Aorta (tissue), 5 donors: ENCODE measurements at places on chromosomes 5 and 9. TPM values are rescaled to one million over a fixed set of nuclear protein-coding genes. Genes with fewer than 3 reads are reported as not detected.

DNA sequence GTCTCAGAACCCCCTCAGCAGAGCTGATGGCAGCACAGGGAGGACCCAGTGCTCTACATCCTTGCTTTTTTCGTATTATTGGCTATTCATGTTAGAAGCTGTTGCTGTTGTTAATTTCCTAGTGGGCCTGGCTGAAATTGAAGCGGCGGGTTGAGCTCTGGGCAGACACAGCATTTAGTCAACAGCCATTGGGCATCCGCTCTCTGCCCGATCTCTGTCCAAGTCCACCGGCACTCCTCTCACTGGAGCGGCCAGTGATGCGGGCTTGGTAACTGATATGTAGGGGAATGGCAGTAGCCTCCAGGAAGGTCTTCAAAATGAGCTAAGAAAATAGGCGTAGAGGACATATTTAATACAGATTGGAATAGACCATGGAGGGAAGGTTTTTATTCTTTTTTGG lies 1.3 kb upstream of the GARNL3 start:
- peaks cover 6% of the 10 kb centered on the region for H3K4me1 ChIP-seq
- H3K27me3 ChIP-seq: no peaks in the 10 kb centered on the region
- no peaks in the 10 kb centered on the region for H3K36me3 ChIP-seq
- DNase-seq: no peak

- H3K4me1 ChIP-seq: peaks cover 10% of the 10 kb centered on the region
- no peaks in the 10 kb centered on the region for H3K27me3 ChIP-seq
- H3K4me3 ChIP-seq: no peak overlapping the region
- H3K27ac ChIP-seq: no peak overlapping the region
- no peaks in the 10 kb centered on the region for H3K36me3 ChIP-seq
Observed at GRCh38 chr5:143338658-143339366, 64.7 kb downstream of the NR3C1 start.

GRCh38 chr5:132388244-132389050 lies 18.9 kb downstream of the SLC22A5 start:
- no peak for DNase-seq
- peak overlapping the region; percentile 96 for H3K27ac ChIP-seq

- no peaks in the 10 kb centered on the region for H3K36me3 ChIP-seq
- H3K27me3 ChIP-seq: no peaks in the 10 kb centered on the region
- no peak overlapping the region for H3K4me3 ChIP-seq
- DNase-seq: no peak
Observed at GRCh38 chr5:139794067-139794846, 1.4 kb upstream of the PSD2 start.

- H3K4me1 ChIP-seq: no peaks in the 10 kb centered on the region
- H3K27ac ChIP-seq: no peak overlapping the region
- no peaks in the 10 kb centered on the region for H3K36me3 ChIP-seq
- no peaks in the 10 kb centered on the region for H3K27me3 ChIP-seq
- DNase-seq: peak; percentile 58
Observed at GRCh38 chr5:180470966-180471582, 23.1 kb upstream of the CNOT6 start.

- H3K4me3 ChIP-seq: no peak overlapping the region
- no peak overlapping the region for H3K27ac ChIP-seq
- H3K36me3 ChIP-seq: no peaks in the 10 kb centered on the region
- H3K27me3 ChIP-seq: no peaks in the 10 kb centered on the region
- no peaks in the 10 kb centered on the region for H3K4me1 ChIP-seq
Observed at GRCh38 chr9:378263-378662, 163.6 kb downstream of the DOCK8 start.

GRCh38 chr5:155783246-155783645 lies 543.7 kb upstream of the SGCD start:
- DNase-seq: no peak
- no peaks in the 10 kb centered on the region for H3K4me1 ChIP-seq
- no peaks in the 10 kb centered on the region for H3K36me3 ChIP-seq
- H3K27me3 ChIP-seq: no peaks in the 10 kb centered on the region

GRCh38 chr9:9961487-9961886 lies 651.3 kb downstream of the PTPRD start:
- no peak overlapping the region for H3K4me3 ChIP-seq
- no peak for DNase-seq
- H3K36me3 ChIP-seq: no peaks in the 10 kb centered on the region

DNA sequence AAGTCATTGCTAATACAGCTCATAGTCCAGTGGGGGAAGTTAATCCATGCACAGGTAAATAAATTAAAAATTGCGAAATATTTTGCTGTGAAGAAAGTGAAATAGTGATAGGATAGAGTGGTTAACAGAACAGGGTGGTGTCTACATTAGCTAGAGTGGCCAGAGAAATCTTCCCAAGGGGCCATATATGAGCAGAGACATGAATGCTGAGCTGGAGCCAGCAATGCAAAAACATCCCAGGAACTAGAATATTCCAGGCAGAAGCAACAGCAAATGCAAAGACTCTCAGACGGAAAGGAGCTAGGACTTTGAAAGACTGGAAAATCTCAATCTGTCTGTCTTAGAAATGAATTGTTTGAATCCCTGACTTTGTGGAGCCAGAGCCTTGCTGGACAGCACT lies 1221.6 kb downstream of the MAT2B start:
- no peaks in the 10 kb centered on the region for H3K36me3 ChIP-seq
- H3K27me3 ChIP-seq: no peaks in the 10 kb centered on the region
- DNase-seq: no peak
- no peak overlapping the region for H3K27ac ChIP-seq

DNA sequence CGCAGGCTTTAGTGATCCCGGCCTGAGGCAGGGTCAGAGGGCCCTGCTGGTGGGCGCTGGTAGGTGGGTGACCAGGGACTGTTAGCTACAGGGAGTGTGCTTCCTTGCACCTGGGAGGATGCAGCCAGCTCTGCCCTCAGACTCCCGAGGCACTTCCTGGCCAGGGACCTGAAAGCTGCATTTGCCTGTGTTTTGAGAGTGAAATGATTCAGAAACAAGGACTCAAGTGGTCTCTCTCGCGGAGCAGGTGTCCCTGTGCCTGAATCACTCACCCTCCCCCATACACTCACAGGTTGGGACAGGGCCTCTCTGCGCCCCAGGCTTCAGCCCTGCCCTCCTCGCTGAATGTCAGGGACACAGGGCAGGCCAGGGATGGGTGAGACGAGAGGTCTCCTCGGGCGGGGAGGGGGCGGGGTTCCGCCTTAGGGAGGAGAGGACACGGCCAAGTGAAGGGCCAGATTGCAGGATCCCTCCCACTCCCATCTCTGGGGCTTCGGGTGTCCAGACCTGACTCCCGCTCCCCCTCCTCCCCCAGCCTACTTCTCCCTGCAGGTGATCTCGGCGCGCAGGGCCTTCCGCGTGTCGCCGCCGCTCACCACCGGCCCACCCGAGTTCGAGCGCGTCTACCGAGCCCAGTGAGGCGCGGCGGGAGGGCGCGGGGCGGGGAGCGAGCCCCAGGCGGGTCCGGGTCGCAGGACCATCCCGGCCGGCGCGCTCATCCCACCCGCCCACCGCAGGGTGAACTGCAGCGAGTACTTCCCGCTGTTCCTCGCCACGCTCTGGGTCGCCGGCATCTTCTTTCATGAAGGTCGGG lies 1.5 kb downstream of the LTC4S start:
- no peaks in the 10 kb centered on the region for H3K27me3 ChIP-seq
- peak; percentile 55 for DNase-seq
- H3K36me3 ChIP-seq: no peaks in the 10 kb centered on the region

- no peaks in the 10 kb centered on the region for H3K27me3 ChIP-seq
- H3K4me3 ChIP-seq: no peak overlapping the region
- H3K4me1 ChIP-seq: no peaks in the 10 kb centered on the region
- no peak overlapping the region for H3K27ac ChIP-seq
Observed at GRCh38 chr9:138022121-138022741, 144.6 kb downstream of the CACNA1B start.

- H3K36me3 ChIP-seq: no peaks in the 10 kb centered on the region
- no peak overlapping the region for H3K4me3 ChIP-seq
- DNase-seq: no peak
Observed at GRCh38 chr5:41517909-41518308, 7.5 kb upstream of the PLCXD3 start.

DNA sequence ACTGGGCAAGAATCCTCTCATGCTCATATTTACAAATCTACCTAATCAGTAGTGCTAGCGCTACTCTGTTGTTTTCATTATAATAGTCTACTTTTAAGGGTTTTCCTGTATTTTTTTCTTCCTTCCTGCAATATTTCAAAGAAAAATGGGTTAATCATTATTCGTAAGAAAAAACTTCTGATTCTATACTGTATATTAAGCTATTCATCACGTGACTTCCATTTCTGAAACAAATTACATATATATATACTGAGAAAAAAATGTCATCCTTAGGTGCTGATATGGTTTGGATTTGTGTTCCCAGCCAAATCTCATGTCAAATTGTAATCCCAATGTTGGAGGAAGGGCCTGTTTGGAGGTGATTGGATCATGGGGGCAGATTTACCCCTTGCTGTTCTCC lies 197.0 kb downstream of the FBXL17 start:
- no peaks in the 10 kb centered on the region for H3K36me3 ChIP-seq
- DNase-seq: no peak
- peaks cover 3% of the 10 kb centered on the region for H3K4me1 ChIP-seq
- H3K27ac ChIP-seq: no peak overlapping the region
- no peak overlapping the region for H3K4me3 ChIP-seq

GRCh38 chr5:136047858-136048257 lies 19.1 kb downstream of the TGFBI start:
- no peak overlapping the region for H3K27ac ChIP-seq
- peaks cover 6% of the 10 kb centered on the region for H3K36me3 ChIP-seq
- no peaks in the 10 kb centered on the region for H3K27me3 ChIP-seq
- H3K4me3 ChIP-seq: no peak overlapping the region
- peak; percentile 76 for DNase-seq

DNA sequence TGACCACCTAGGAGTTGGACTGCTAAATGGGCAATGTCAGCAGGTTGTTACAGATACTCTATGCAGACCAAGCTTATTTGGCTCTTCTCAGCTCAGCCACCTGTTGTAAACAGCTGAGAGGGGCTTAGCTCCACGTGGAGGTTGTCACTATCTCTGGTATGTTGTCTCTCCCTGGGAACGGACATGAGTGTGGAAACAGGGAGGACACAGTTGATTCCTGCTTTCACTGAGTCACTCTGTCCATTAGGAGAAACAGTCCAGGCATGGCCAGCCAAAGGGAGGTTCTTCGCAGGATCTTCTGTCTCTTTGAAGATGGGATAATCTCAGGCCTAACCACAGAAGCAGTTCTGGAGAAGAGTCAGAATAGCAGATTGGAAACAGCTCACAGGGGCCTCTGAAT lies 121.2 kb downstream of the PALM2AKAP2 start:
- peaks cover 2% of the 10 kb centered on the region for H3K4me1 ChIP-seq
- no peak overlapping the region for H3K4me3 ChIP-seq
- DNase-seq: no peak

- H3K27me3 ChIP-seq: no peaks in the 10 kb centered on the region
- no peak for DNase-seq
- H3K4me1 ChIP-seq: no peaks in the 10 kb centered on the region
- H3K4me3 ChIP-seq: no peak overlapping the region
Observed at GRCh38 chr9:28735738-28736342, 1162.6 kb upstream of the C9orf72 start.

GRCh38 chr9:117494401-117495090 lies 79.7 kb upstream of the ASTN2 start:
- no peaks in the 10 kb centered on the region for H3K27me3 ChIP-seq
- H3K36me3 ChIP-seq: no peaks in the 10 kb centered on the region
- no peak overlapping the region for H3K27ac ChIP-seq

GRCh38 chr5:53110156-53110555 lies 599 bp upstream of the MOCS2 start:
- H3K4me3 ChIP-seq: peak overlapping the region; percentile 68
- H3K4me1 ChIP-seq: peaks cover 4% of the 10 kb centered on the region
- no peak overlapping the region for H3K27ac ChIP-seq

- peaks cover 2% of the 10 kb centered on the region for H3K4me1 ChIP-seq
- no peak overlapping the region for H3K4me3 ChIP-seq
- no peaks in the 10 kb centered on the region for H3K27me3 ChIP-seq
- no peak for DNase-seq
- H3K27ac ChIP-seq: no peak overlapping the region
Observed at GRCh38 chr5:158463938-158464337, 605.0 kb upstream of the CLINT1 start.

GRCh38 chr5:176817841-176818377 lies 7.5 kb downstream of the UNC5A start:
- no peaks in the 10 kb centered on the region for H3K36me3 ChIP-seq
- no peaks in the 10 kb centered on the region for H3K4me1 ChIP-seq
- H3K27me3 ChIP-seq: no peaks in the 10 kb centered on the region
- H3K4me3 ChIP-seq: peak overlapping the region; percentile 22
- DNase-seq: no peak

- H3K27me3 ChIP-seq: no peaks in the 10 kb centered on the region
- H3K36me3 ChIP-seq: no peaks in the 10 kb centered on the region
- no peak for DNase-seq
- no peaks in the 10 kb centered on the region for H3K4me1 ChIP-seq
Observed at GRCh38 chr5:17620627-17621026, 10.4 kb downstream of the TAF11L12 start.

DNA sequence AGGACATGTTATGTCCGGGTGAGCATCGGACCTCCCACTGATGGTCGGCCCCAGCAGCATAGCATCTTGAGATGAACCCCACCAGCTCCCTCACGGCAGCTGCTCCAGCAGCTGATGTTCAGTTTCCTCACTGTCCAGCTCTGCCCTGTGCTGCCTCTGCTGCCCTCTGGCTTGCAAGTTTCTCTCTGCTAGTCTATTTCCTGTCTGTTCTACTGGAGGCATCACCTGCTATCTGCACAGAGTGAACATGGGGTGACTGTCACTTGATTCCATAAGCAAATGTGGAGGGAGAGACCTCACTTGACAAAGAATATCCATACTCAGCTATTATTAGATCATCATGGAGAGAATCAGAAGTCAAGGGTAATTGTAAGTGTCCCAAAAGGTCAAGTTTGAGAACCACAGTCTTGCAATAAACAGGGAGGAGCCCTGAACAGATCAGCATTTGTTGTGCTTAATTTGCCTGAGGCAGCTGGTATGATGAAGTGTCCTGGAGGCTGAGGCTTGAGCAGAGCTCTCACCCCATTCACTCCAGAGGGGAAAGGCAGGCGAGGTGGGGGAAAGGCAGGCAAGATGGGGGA lies 702.8 kb downstream of the SEMA5A start:
- H3K4me3 ChIP-seq: no peak overlapping the region
- no peak for DNase-seq
- H3K27me3 ChIP-seq: no peaks in the 10 kb centered on the region
- H3K27ac ChIP-seq: no peak overlapping the region

GRCh38 chr9:2066312-2067273 lies 51.4 kb downstream of the SMARCA2 start:
- DNase-seq: no peak
- no peaks in the 10 kb centered on the region for H3K27me3 ChIP-seq
- H3K27ac ChIP-seq: no peak overlapping the region
- H3K36me3 ChIP-seq: peaks cover 11% of the 10 kb centered on the region

- no peak overlapping the region for H3K4me3 ChIP-seq
- no peaks in the 10 kb centered on the region for H3K4me1 ChIP-seq
- peaks cover 5% of the 10 kb centered on the region for H3K36me3 ChIP-seq
- DNase-seq: no peak
- no peak overlapping the region for H3K27ac ChIP-seq
Observed at GRCh38 chr5:131654776-131655175, 19.7 kb upstream of the RAPGEF6 start.

Gene CACFD1
- 15.9 TPM for total RNA-seq

Gene STK32A
- 14.5 TPM for total RNA-seq

Gene C9
- 0.13 TPM for total RNA-seq

Gene CDKN2B
- 4.8 TPM for total RNA-seq

Gene GPR151
- not detected for total RNA-seq

Gene VDAC1
- 92.4 TPM for total RNA-seq

Gene SPRY4
- 67.9 TPM for total RNA-seq

Gene NPR3
- total RNA-seq: 29.7 TPM

Gene LCN15
- total RNA-seq: not detected

Gene CMYA5
- 1.0 TPM for total RNA-seq

Gene ADAMTS12
- 3.6 TPM for total RNA-seq

Gene SLC22A4
- 4.6 TPM for total RNA-seq

Gene ALDH7A1
- 35.5 TPM for total RNA-seq

Gene SH3TC2
- 2.9 TPM for total RNA-seq
